ENCODE measurements at places on chromosomes 3 and 15. TPM values are rescaled to one million over a fixed set of nuclear protein-coding genes. Genes with fewer than 3 reads are reported as not detected.

DNA sequence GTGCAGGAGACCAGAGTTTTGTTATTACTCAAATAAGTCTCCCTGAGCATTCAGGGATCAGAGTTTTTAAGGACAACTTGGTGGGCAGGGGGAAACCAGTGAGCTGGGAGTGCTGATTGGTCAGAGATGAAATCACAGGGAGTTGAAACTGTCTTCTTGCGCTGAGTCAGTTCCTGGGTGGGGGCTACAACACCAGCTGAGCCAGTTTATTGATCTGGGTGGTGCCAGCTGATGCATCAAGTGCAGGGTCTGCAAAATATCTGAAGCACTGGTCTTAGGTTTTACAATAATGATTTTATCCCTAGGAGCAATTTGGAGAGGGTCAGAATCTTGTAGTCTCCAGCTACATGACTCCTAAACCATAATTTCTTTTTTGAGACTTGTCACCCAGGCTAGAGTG lies 13.8 kb upstream of the ZNF662 start:
- DNase-seq: no peak

- DNase-seq: no peak
These were observed 182.7 kb upstream of the GADL1 start for GRCh38 chr3:31077021-31077601.

GRCh38 chr3:43185274-43185982 lies 79.5 kb upstream of the POMGNT2 start:
- no peak for DNase-seq

GRCh38 chr15:69472562-69472961 lies 19.9 kb downstream of the RPLP1 start:
- DNase-seq: no peak

DNA sequence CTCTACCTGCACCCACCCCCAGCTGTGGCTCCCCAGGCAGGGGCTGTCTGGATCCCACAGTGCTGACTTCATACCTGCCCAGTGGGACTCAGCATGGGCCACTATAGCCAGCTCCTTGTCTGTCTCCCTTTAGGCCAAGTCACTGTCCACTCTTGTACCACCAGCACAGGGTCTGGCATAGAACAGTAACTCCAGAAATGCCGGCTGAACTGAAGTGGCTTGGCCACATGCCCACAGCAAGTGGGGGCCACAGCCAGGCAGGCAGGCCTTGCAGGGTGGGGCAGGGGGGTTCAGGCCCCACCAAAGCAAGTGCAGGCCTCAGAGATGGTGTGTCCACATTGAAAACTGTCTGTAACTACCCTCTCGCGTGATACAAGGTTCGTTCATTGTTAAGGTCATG lies 252.6 kb upstream of the LYSMD4 start:
- no peak for DNase-seq

DNA sequence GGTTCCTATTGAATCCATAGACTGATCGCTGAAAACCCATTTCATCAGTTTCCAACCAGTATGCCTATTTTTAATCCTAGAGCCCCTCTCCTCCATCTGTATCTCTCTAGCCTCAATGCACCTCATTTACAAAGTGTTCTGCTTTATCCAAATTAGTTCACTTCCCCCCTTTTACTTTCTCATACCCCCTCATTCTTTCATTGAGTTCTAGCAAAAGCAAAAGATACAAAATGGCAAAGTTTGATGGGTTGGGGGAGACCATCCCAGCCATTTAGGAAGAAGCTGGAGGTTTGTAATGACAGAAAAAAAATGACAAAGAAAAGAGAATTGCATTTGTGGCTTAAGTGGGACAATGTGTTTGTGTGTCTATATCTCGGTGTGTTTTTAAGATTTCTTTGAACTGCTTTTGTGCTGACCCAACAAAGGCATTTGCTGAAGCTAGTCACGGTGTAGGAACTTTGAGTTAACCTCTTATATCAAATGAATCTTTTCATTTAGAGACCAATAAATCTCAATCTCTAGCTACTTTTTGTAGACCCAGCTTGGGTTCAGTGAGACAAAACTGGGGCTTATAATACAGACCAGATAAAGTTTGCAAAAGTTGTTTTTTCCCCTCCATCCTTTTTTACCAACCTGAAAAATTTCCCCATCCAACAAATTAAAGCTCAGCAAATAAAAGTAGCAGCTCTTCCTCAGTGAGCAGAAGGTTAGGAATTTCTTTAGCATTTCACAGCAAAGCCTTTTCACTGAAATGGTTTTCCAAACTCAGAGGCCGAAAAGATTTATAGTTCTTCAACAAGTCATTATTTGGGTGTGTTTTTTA lies 18.7 kb downstream of the NR2F2 start:
- no peak for DNase-seq

DNA sequence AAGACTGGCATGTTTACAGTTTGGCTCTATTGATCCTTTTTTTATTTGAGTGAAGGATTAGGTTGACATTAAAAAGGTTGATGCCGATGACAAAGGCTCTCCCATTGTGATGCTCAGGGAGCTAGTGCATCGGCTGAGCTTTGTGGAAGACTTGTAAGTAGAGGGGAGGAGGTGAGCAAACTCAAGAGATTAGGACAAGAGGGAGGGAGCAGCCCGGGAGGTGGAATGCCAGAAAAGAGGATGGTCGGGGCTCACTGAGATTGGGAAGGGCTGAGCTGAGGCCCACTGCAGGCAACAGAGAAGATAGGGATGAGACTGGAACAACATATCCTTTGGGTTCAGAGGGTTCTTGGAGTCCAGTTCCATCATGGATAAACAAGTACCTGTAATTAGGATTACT lies 26.5 kb upstream of the PSMD6 start:
- no peak for DNase-seq

- no peak for DNase-seq
These were observed 7.4 kb upstream of the DLG1 start for GRCh38 chr3:197305854-197306253.

- no peak for DNase-seq
These were observed 7.5 kb upstream of the NR1I2 start for GRCh38 chr3:119774444-119774843.

DNA sequence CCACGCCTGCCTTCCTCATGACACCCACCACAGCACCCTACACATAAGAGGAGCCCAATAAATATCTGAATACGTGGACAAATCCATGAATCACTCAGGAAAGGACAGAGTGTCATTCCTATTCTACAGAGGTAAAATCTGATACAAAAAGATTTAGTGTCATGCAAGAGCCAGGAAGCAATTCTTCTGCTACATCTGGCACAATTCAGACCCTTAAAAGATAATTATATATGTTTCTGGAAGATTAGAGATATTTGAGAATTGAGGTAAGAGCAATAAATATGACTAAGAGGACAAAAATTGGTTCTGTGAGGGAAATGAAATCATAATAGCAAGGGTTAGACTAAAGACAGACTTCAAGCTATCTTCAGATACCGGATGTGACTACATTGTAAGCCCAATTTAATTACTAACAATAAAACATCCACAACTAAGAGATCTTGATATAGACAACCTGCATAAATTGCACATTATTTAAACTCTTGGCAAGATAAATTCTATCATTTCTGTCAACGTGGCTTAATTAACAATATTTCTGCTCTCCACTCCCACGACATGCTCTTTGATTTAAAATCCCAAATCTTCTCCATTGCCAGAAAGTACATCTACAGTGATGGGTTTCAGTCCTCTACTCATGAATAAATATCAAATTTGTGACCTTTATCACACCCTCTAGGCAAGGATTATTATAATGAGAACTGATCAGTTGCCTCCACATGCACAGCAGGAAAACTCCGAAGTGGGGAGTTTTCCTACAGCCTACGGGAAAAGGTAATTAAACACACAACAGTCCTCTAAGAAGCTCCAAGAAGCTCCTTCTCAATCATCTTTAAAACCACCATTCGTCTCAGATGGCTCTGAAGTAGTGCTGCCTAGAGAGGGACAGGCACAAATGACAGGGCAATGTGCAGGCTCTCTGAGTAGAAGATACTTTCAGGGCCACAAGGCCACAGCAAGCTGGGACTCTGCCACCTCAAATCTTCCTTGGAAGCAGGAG lies 32.6 kb downstream of the MB21D2 start:
- DNase-seq: no peak

DNA sequence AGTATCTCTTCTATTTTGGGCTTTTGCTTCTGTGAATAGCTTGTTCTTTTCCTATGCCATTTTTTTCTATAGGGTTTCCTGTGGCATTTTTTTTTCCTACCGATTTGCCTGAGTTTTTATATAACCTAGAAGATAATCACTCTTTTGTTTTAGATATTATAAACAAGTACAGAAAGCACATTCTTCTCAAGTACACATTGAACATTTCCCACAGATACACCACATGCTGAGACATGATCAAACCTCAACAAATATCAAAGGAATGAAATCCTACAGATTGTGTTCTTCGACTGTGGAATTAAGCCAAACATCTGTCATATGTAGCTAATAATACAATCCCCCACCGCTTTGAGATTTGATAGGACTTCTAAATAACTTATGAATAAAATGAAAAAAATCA lies 9.1 kb upstream of the FEM1B start:
- DNase-seq: no peak

DNA sequence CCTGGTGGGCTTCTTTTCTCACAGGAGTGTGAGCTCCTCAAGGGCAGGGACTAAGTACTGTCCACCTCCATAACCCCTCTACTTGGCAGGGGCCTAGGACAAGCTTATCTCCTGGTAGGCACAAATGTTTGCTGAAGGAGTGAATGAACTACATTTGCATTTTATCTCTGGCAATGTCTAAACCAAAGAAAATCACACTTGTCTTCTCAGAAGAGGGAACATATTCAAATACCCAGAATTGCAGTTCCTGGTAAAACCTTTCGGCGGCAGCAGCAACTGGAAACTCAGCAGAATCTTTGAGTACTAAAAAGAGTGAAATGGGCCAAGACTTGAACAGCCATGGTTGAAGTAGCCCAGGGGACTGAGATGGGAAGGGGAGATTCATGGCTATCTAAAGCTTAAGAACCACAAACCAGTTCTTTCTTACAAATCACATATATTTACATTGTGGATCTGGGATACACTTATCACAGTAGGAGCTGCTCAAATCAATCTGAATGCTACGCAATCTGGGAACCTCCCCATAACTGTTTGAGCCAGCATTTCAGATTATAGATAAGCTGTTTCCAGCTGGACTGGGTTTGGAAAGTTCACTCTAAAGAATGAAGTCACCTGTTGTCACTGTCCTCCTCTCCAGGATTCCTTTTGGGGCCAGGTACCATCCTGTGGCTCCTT lies 18.7 kb upstream of the PTPN9 start:
- DNase-seq: no peak

DNA sequence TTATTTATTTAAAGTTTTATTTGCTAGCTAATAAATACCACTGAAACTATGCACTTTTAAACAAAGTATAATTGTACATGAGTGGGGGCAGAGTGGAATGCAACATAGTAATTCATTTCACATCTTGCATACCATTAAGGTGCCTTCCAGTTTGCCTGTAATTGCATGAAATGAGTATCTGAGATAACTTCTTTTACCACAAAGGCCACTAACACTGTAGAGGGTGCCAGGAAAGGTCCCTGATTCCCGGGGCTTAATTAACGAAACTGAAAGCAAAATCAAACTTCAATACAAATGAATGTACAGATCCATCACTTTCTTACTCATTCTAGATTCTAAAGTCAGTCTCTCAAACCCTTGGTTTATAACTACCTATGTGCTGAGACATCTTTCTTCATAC lies 2.1 kb downstream of the CD47 start:
- no peak for DNase-seq

DNA sequence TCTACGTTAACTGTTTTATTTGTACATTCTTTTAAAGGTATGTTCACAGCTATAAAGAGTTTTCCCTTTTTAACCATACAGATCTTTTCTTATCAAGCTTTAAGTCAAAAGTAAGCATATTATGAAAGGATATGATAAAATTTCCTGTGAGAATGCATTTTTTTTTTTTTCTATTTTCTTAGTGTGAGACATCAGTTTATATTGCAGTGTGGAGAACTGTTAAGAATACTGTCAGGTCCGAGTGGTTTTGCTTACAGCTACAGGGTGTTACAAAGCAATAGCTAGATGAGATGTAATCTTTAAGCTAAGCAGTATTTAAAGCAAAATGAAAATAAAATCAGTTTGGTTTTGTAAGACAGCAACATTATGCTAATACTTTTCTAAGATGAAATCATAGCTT lies 133.2 kb downstream of the SLC25A26 start:
- DNase-seq: no peak

GRCh38 chr3:176174060-176174459 lies 1023.2 kb downstream of the TBL1XR1 start:
- DNase-seq: no peak

DNA sequence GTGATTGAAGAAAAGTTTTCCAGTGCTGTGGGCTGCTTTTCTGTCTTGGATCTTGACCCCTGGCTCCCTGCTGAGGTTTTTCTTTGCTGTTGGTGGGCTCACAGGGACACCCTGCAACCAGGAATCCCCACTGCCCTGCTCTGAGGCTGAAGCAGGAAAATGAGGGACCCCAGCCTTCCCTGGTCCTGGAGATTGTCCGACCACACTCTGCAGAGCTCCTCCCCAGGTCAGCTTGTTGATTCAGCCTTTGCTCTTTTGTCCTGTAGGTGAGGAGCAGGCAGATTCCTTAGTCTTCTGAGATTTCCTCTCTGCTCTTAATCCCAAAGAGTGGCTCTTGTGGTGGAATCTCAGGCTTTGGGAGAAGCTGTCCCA lies 194.5 kb downstream of the RPLP1 start:
- no peak for DNase-seq

GRCh38 chr3:130557336-130558035 lies 40.5 kb downstream of the COL6A6 start:
- DNase-seq: no peak

DNA sequence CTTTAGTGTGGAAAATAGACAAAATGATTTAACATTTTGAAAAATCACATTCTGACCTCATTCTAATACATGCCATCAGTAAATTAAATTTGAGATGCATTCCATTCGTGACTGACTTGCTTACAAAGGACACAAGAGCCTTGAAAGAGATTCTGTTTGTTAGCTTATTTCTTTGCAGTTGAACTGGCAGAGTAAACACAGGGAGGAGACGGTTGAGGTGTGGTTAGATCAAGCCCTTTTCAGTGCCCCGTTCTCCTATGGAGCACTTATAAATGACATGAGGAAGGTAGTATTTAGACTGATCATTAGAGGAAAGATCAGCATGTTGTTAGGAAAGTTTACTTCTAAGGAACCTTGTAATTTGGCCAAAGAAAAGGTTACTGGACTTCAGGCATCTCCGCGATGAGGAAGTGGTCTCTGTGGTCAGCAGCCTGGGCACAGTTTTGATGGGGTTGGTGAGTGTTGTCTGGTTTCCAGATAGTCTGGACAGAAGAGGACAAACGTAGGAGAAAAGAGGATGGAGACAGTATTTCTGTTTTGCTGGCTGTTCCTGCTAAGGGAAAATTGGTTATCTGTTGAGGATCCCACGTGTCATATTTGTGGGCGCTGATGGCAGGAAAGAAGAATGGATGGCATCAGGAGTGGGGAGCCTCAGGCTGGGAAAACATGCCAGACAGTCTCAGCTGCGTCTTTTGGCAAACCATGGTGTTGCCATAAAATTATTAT lies 328.9 kb upstream of the TBL1XR1 start:
- DNase-seq: no peak

ANKRD34C gene
- not detected for total RNA-seq

EPB42 gene
- total RNA-seq: 0.54 TPM

PRR20G gene
- not detected for total RNA-seq

PCOLCE2 gene
- 0.54 TPM for total RNA-seq

GREM1 gene
- under 0.01 TPM for total RNA-seq

TIPIN gene
- total RNA-seq: 4.0 TPM

SRGAP3 gene
- total RNA-seq: 6.2 TPM

SLC28A1 gene
- total RNA-seq: not detected
